ENCODE measurements at places on chromosomes 12 and 14. TPM values are rescaled to one million over a fixed set of nuclear protein-coding genes. Genes with fewer than 3 reads are reported as not detected.

SERPINA4 gene
- not detected for total RNA-seq

IL31 gene
- total RNA-seq: not detected

RD3L gene
- not detected for total RNA-seq

RNF10 gene
- 172 TPM for total RNA-seq

PHETA1 gene
- total RNA-seq: 4.5 TPM

SNRPF gene
- total RNA-seq: 9.7 TPM

NEMP1 gene
- total RNA-seq: 16.5 TPM

GALNT4 gene
- total RNA-seq: 8.4 TPM

INHBC gene
- total RNA-seq: not detected

ARPC3 gene
- 133 TPM for total RNA-seq

CLEC4C gene
- total RNA-seq: not detected

STAC3 gene
- 310 TPM for total RNA-seq

HRK gene
- 0.21 TPM for total RNA-seq

GLIPR1L1 gene
- total RNA-seq: not detected

AMHR2 gene
- not detected for total RNA-seq

SLC5A8 gene
- 0.41 TPM for total RNA-seq
